NCI-H1436 (cell line): ENCODE measurements at places on chromosomes 2 and 18.

GRCh38 chr18:58566556-58567292, 62.2 kb downstream of the ALPK2 start:
- DNase-seq, result no peak

GRCh38 chr2:133531382-133531781, 36.9 kb downstream of the NCKAP5 start:
- DNase-seq, result no peak

- DNase-seq, result no peak
These were observed 10.7 kb downstream of the MERTK start for GRCh38 chr2:111909079-111909478.

DNA sequence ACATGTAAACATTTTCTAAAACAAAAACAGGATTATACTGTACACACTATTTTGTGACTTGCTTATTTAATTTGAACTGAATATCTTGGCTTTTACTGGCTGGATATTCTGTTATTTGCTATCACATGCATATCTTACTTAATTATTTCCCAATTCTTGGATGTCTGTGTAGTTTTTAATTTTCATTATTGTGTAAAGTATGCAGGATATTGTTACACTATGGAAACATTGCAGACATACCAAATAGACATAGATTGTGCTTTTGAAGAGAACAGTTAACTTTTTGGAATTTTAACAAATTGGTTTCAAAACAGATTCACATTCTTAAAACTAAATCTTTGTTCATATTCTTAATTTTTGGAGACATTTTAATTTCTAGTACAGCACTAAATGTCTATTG, 2.1 kb downstream of the PHOSPHO2 start:
- no peak for DNase-seq

DNA sequence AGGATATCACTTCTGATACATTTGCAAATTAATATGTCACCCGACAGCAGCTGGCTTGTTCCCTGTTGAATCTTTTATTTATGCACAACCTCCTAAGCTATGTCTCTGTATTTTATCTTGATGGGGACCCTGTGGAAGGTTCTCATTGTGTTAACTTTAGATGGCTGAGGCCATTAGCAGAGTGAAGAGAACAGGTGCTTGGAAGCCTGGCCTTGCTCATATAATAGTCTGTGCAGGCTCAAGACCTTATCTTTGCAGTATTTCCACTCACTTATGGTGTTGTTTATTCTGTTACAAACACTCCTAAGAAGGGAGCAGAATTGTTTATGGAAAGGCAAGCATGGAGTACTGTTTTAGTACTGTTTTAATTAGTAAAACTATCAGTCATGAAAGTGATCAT, 107.6 kb downstream of the SETBP1 start:
- no peak for DNase-seq

DNA sequence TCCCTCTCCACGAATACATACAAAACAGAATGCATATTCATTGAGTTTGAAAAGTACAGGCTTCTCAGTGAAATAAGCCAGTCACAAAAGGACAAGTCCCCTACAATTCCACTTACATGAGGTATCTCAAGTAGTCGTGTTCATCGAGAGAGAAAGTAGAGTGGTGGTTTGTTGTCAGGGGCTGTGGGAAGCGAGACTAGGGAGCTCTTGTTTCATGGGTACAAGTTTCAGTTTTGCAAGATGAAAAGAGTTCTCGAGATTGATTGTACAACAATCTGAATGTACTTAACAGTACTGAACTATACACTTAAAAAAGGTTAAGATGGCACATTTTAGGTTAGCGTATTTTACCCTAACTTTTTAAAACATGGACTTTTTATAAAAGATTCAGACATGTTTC, 71.5 kb upstream of the TTC39C start:
- no peak for DNase-seq

GRCh38 chr2:172655091-172655837, 80.4 kb upstream of the RAPGEF4 start:
- no peak for DNase-seq

- no peak for DNase-seq
These were observed 112.2 kb downstream of the ZNF521 start for GRCh38 chr18:25239581-25240419.

DNA sequence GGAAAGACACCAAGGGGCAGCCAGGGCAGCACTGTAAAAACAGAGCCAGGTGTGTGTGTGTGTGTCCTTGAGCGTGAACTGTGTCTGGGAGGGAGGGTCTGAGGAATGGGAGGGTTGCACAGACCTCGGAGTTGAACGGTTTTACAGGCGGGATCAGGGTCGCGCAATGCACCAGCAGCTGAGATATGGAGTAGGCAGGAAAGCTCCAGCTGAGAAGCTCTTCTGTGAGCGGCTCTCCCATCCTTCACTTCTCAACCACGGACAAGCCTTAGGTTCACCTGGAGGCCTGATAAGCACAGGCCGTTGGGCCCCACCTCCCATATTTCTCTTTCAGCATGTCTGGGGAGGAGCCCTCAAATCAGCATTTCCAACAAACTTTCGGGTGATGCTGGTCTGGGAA, 12.1 kb downstream of the SERTAD2 start:
- no peak for DNase-seq

DNA sequence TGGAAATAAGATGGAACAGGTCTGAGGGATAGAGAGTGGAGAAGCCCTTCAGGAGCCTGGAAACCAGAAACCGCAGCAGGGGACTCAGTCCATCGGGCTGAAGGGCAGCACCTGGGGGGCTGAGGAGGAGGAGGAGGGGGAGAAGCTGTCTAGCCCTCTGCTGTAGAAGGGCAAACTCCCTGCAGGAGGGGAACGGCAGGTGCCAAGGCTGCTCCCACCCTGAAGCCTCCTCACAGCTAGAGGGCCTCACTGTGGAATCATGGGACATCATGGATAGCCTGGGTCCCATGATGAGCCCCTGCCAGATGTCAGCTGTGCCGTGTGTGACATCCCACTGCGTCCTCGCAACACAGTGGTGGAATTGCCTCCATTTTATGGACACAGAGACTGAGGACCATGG, 435 bp downstream of the MYO7B start:
- DNase-seq, result no peak

DNA sequence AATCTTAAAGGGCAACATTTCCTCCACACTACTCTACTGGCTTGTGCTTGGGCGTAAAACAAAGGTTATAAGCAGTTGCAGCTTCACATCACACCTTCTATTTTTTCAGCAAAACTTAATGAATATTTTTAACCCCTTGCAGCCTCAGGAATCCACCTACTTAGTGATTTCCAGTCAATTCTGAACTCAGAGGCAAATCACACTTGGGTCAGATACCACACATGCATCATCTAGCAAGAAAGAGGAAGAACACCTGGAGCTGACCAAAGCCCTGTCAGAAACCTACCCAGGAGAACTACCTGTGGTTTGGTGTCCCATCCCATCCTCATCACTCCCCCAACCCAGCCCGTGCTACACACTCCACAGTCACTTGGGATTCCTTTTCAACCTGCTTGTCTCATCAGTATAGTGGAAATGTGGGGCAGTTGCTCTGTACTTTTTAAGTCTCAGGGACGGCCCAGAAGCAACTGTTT, 25.5 kb downstream of the PIAS2 start:
- no peak for DNase-seq

GRCh38 chr18:24702001-24702515, 241.6 kb downstream of the HRH4 start:
- no peak for DNase-seq

DNA sequence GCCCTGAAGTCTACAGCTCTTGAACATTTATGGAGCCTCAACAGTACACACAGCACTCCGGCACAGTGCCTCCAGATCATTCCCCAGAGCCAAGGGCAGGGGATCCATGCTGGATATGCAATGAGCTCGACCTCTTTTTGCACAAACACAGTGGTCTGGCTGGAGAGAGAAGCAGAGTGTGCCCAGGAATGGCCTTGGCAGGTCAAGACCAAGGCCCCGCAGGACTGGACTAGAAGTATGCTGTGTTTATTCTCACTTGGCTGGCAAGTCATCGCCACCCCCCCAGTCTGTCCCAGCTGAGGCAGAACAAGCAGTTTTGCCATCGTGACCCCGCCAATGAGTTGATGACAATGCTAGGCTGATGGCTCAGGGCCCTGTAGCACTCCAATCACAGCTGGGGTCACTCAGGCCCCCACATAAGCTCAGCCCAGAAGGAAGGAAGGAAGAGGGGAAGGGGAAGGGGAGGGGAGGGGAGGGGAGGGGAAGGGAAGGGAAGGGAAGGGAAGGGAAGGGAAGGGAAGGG, 212.1 kb downstream of the TTC32 start:
- DNase-seq, result no peak

- DNase-seq, result no peak
These were observed 1098.0 kb upstream of the ZEB2 start for GRCh38 chr2:145617906-145618305.

DNA sequence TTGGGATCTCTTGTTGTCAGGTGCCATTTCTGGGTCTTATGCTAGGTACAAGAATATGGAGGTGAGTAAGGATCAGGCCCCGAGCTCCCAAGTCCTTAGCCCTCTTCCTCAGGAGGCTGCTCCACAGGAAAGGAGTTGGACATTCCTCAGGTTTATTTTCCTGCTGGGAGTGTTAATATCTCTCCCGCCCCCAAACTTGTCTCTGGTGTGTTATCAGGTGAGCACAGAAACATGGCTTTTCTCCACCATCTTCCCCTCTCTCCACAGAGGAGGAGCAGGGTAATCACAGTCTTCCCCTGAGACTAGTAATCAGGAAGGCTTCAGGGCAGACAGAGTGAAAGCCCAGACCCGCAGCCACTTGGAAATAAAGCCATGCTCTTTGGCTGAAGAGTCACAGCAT, 73.3 kb upstream of the CAPN13 start:
- DNase-seq, result no peak

DNA sequence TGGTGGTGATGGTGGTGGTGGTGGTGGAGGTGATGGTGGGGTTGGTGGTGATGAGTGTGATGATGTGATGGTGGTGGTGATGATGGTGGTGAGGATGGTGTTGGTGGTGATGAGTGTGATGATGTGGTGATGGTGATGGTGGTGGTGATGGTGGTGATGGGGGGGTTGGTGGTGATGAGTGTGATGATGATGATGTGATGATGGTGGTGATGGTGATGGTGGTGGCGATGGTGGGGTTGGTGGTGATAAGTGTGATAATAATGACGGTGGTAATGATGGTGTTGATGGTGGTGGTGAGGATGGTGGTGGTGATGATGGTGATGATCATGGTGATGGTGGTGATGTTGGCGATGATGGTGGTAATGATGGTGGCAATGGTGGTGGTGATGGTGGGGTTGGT, 67.7 kb downstream of the RRM2 start:
- no peak for DNase-seq

- no peak for DNase-seq
These were observed 49.3 kb downstream of the SP110 start for GRCh38 chr2:230170532-230170931.

GRCh38 chr2:182506606-182507005, 79.8 kb upstream of the PDE1A start:
- no peak for DNase-seq

DNA sequence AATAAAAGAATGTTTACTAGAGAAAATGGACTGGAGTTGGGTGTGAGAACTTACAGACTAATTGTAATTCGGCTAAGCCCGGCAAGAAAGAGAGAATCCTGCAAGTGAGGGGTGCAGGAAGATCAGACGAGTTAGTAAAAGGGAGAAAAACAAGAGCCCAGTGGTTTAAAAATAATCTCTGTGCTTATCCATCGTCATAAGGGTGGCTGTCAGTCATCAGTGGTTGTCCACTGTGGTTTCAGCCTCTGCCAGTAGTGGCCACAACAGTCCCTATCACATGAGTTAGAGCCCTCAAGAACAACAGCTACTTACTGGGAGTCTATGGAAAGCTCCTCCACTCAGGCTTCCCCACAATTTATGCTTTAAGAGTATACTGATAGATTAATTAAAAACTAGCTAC, 239.8 kb downstream of the SETBP1 start:
- DNase-seq, result no peak

GRCh38 chr2:163778045-163778781, 42.4 kb upstream of the FIGN start:
- no peak for DNase-seq

DNA sequence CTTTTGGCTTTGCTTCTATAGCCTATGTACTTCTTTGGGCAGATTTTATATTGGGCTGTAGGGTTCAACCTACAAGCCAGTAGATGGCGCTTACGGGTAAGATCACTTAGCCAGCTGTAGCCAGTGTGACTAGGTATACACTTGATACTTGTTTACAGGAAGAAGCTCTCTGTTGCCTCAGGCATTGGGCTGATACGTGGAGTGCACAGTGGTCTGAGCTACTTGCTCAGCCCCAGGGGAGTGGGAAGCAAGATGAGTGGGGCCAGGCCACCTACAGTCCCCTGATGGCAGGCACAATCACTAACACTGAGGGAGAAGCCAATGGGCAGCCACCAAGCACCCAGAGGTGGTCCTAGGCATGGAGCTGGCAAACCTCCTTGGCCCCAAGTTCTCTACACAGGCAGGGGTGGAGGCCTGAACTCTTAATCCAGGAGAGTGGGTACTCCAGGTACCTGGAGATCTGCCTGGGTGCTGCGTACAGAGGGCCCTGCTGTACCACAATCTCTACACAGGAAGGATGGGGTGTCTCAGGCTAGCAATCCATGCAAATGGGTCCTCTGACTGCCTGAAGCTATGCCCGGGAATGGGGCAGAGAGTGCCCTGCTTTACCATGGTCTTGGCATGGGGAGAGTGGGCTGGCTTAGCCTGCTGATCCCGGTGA, 122.2 kb downstream of the NCOA1 start:
- peak; percentile 14 for DNase-seq

- DNase-seq, result no peak
These were observed 110.9 kb downstream of the ARHGEF33 start for GRCh38 chr2:39000552-39000951.

- no peak for DNase-seq
These were observed 33.6 kb downstream of the PTPRM start for GRCh38 chr18:7600528-7601245.

DNA sequence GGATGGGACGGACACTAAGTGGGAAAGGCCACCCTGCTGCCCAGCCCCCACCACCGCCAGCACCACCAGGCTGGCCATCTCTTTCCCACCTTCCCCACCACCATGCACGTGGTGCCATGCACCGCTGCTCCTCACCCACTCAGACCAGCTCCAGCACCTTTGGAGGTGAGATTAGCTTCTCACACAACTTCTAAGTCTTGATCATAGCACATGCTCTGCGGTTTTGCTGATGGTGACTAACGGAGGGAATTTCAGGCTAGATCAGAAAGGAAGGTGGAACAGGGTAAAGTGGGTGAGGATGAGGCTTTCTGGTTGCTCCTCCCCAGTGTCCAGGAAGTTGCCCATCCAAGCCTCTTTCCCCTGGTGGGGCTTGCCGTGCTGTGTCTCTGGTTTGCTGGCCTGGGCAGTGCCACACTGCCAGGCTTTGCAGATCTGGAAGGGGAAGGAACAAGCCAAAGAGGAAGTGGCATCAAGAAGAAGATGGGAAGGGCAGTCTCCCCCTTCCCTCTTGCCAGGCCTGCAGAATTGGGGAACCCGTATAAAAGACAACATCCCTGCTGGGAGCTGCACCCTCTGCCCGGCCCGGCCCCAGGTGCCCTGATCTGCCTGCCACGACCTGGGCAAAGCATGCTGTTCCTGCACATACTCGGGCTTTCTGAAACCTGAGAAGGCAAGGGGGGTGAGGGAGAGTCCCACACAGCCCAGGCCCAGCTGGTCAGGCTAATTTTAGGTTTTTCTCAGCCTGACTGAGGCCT, 44.3 kb upstream of the CAB39 start:
- no peak for DNase-seq

GRCh38 chr2:238523158-238524110, 96.7 kb downstream of the ASB1 start:
- DNase-seq, result no peak

GRCh38 chr2:118124288-118124891, 36.1 kb downstream of the INSIG2 start:
- no peak for DNase-seq
